ENCODE measurements at places on chromosomes 2 and 18.

GRCh38 chr18:38421021-38421420 is 855.4 kb upstream of the CELF4 start:
- DNase-seq = no peak

GRCh38 chr2:99708231-99708630 is 218.4 kb upstream of the REV1 start:
- DNase-seq = no peak

- no peak for DNase-seq
Observed at GRCh38 chr18:25639596-25639995, 287.6 kb upstream of the ZNF521 start.

DNA sequence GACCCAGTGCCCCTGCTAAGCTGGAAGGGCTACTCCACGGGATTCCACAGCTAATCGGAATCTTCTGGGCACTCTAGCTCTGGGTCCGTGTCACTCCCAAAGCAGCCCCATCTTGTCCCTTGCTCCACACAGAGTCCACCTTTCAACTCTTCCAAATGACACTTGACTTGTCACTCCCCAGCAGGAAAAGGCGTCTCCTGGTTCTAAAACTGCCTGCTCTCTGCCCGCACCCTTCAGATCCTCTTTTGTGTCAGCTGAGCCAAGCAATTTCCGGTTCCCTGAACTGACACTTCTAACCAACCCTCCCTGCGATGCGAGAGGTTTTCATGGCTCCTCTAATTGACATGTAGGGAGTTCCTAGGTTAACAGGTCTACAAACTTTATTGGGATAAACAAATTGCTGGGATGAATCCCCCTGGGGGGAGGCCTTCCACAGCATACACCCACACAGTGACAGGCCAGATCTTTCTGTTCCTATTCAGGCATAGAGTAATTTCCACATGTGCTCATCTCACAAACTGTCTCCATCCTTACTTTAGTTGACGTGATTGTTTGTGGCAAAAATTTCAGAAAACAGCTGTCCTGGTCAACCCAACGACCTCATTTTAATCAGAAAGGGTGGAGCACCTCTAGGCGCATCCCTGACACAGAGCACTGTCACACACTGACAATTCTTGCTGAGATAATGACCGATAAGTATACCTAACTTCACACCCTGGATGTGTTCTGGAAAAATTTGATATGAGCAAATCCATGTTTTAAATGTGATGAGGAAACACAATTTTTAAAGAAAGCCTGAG is 104.9 kb downstream of the RBMS1 start:
- DNase-seq = no peak

DNA sequence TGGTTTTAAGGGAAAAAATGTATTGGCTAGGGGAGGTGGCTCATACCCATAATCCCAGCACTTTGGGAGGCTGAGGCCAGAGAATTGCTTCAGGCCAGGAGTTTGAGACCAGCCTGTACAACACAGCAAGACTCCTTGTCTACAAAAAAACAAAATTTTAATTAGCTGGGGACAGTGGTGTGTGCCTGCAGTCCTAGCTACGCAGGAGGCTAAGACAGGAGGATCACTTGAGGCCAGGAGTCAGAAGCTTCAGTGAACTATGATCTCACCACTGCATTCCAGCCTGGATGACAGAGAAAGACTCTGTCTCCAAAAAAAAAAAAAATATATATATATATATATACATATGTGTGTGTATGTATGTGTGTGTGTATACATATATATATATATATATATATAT is 18.5 kb downstream of the CCDC88A start:
- DNase-seq = no peak

DNA sequence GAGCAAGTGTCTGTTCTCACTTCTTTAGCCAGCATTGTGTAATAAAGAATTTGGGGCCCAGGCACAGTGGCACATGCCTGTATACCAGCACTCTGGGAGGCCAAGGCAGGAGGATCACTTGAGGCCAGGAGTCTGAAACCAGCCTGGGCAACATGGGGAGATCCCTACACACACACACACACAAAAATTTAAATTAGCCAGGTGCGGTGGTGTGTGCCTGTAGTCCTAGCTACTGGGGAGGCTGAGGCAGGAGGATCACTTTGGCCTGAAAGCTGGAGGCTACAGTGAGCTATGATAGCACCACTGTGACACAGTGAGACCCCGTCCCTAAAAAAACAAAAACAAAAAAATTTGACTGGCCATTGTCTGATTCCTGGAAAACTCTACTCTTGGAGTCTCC is 8.3 kb downstream of the REV1 start:
- no peak for DNase-seq

Measured in NCI-H345 (cell line).